GM12878 (cell line): ENCODE measurements at places on chromosomes 1 and 21. TPM values are rescaled to one million over a fixed set of nuclear protein-coding genes. Genes with fewer than 3 reads are reported as not detected.

GRCh38 chr1:233367057-233367803 lies 39.7 kb downstream of the MAP3K21 start:
- H3K36me3 ChIP-seq: no peaks in the 10 kb centered on the region
- DNase-seq: no peak
- H3K27ac ChIP-seq: no peak overlapping the region
- no peaks in the 10 kb centered on the region for H3K27me3 ChIP-seq
- no peaks in the 10 kb centered on the region for H3K4me1 ChIP-seq

DNA sequence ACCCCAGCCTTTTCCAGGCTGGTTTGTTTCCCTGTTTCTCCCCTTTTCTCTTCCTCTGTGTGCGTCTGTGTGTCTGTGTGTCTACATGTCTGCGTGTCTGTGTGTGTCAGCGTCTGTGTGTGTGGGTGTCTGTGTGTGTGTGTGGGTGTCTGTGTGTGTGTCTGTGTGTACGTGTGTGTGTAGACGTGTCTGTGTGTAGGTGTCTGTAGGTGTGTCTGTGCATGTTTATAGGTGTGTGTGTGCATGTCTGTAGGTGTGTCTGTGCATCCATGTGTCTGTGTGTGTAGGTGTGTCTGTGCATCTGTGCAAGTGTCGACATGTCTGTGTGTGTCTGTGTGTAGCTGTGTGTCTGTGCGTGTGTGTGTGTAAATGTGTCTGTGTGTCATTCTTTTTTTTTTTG lies 3.3 kb downstream of the TTLL10 start:
- no peaks in the 10 kb centered on the region for H3K36me3 ChIP-seq
- H3K4me3 ChIP-seq: no peak overlapping the region
- H3K4me1 ChIP-seq: peaks cover 7% of the 10 kb centered on the region
- H3K27me3 ChIP-seq: no peaks in the 10 kb centered on the region; the same call in 1 of the 2 replicates
- H3K27ac ChIP-seq: no peak overlapping the region
- DNase-seq: no peak

DNA sequence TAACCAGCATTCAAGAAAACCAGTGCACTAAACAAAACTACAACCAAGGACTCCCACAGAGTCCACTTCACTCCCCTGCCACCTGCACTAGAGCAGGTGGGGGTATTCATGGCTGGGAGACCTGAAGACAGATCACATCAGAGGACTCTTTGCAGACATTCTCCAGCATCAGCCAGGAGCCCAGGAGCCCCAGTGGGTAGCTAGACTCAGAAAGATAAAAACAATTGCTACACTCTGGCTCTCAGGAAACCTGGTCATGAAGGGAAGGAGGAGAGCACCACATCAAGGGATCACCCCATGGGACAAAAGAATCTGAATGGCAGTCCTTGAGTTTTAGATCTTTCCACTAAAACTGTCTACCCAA lies 472.1 kb downstream of the PLPP3 start:
- no peak overlapping the region for H3K4me3 ChIP-seq
- no peaks in the 10 kb centered on the region for H3K27me3 ChIP-seq
- no peaks in the 10 kb centered on the region for H3K36me3 ChIP-seq
- no peak overlapping the region for H3K27ac ChIP-seq
- DNase-seq: no peak

The NR1I3 gene
- total RNA-seq: not detected in 2 replicates

GRCh38 chr1:202088206-202088605 lies 34.5 kb upstream of the GPR37L1 start:
- H3K4me3 ChIP-seq: no peak overlapping the region
- H3K36me3 ChIP-seq: no peaks in the 10 kb centered on the region
- no peaks in the 10 kb centered on the region; the same call in 1 of the 2 replicates for H3K27me3 ChIP-seq
- no peaks in the 10 kb centered on the region for H3K4me1 ChIP-seq
- H3K27ac ChIP-seq: no peak overlapping the region
